Activated CD8-positive, alpha-beta memory T cell treated with anti-CD3 and anti-CD28 coated beads for 4 hours (primary cell): ENCODE measurements at places on chromosomes 4 and X.

GRCh38 chr4:38775326-38775725, 7.5 kb downstream of the TLR10 start:
- DNase-seq, result no peak

DNA sequence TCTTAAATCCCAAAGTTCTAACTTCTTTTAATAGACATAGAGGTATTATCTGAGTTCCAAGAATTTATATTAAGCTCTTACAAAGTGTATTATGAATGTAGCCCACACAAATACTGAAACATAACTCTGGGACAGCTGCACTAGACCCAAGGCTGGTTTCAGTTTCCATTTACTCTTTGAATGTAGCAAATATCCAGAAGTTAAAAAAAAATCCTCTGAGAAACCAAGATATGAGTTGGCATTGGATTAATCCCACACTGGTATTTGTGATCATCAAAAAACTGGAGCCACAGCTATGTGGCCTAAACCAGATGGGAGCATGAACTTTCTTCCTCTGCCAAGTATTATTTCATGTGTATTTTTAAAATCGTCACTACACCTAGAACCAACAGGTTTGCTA, 23.6 kb upstream of the SMPX start:
- DNase-seq, result no peak

GRCh38 chr4:10704430-10704810, 19.9 kb upstream of the CLNK start:
- no peak for DNase-seq

DNA sequence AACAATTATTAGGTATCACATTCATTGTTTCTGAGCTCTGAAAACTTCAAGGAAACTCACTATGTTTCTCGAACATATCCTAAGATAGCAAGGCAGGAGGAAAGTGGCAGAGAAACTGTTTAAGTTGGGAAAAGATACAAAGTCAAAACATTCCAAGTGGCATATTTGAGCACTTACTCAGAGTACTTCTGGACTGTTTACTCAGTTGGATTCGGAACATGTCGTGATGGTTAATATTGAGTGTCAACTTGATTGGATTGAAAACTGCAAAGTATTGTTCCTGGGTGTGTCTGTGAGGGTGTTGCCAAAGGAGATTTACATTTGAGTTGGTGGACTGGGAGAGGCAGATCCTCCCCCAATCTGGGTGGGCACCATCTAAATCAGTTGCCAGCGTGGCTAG, 298.3 kb downstream of the IL1RAPL2 start:
- DNase-seq, result no peak
